Activated T-cell treated with anti-CD3 and anti-CD28 coated beads, Interleukin-2, amount 50 U/mL, for 72 hours (primary cell): ENCODE measurements at places on chromosomes 1 and 21.

GRCh38 chr21:32004291-32004690 lies 131.5 kb downstream of the HUNK start:
- DNase-seq = no peak

- no peak for DNase-seq
These were observed 33.4 kb downstream of the KIAA1614 start for GRCh38 chr1:180946056-180946455.

GRCh38 chr21:22235866-22236590 lies 1237.8 kb downstream of the NCAM2 start:
- DNase-seq = no peak

- no peak for DNase-seq
These were observed 48.5 kb downstream of the SCCPDH start for GRCh38 chr1:246772686-246773085.

GRCh38 chr1:64975740-64976139 lies 9.4 kb upstream of the JAK1 start:
- DNase-seq = no peak

GRCh38 chr21:15149600-15150224 lies 84.9 kb upstream of the NRIP1 start:
- DNase-seq = no peak
